Renal cortex interstitium (tissue), 15 donors: ENCODE measurements at places on chromosomes 11 and 22.

- peak; percentile 67 for DNase-seq
These were observed 75.9 kb upstream of the PRR5 start for GRCh38 chr22:44625981-44626687.

DNA sequence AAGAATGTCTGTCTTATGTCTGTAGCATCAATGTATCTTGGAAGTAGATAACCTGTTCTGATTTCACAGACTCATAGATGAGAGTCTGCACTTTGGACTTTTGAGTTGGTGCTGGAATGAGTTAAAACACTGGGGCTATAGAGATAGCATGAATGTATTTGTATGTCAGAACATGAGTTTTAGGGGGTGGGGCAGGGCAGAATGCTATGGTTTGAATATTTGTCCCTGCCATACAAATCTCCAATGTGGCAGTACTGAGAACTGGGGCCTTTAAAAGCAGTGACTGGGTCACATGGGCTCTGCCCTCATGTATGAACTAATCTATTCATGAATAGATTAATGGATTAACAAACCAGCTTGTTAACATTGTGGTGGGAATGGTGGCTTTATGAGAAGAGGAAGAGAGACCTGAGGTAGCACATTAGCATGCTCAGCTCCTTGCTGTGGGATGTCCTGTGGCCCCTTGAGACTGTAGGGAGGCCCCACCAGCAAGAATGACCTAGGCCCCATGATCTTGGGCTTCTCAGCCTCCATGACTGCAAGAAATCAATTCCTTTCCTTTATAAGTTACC is 15.5 kb upstream of the OR52K1 start:
- DNase-seq: no peak

GRCh38 chr11:130144141-130144540 is 15.4 kb upstream of the ST14 start:
- no peak for DNase-seq

DNA sequence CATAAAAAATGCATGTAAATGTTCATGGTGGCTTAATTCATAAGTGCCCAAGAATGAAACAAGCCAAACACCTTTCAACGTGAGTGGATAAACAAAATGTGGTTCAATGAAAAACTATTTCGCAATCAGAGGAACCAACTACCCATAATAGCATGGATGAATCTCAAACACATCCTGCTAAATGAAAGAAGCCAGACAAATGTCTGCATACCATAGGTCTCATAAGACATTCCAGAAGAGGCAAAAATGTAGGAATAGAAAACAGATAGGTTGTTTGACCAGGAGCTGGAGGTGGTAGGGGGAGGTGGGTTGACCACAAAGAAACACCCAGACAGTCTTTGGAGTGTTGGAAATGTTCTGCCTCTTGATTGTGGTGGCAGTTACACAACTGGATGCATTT is 13.2 kb upstream of the OSBPL5 start:
- DNase-seq: no peak

- no peak for DNase-seq
These were observed 157.7 kb downstream of the DBX1 start for GRCh38 chr11:20002312-20003216.
